ENCODE measurements at places on chromosomes 16 and 17.

- no peak for DNase-seq
Measured at GRCh38 chr17:62882878-62883277, 74.8 kb upstream of the MARCHF10 start.

DNA sequence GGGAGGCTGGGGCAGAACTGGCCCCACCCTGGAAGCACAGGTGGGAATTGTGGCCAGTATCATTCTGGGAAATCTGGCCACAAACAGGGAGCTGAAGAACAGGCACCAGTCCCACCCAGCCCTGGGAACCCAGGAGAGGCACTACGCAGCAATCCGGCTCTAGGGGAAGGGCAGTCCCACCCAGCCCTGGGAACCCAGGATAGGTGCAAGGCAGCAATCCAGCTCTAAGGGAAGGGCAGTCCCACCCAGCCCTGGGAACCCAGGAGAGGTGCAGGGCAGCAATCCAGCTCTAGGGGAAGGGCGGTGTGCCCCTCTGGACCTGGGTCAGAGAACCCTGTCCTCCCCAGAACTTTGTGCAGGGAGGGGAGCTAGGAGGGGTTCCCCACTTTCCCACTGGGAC, 7.1 kb downstream of the DRC3 start:
- no peak for DNase-seq

DNA sequence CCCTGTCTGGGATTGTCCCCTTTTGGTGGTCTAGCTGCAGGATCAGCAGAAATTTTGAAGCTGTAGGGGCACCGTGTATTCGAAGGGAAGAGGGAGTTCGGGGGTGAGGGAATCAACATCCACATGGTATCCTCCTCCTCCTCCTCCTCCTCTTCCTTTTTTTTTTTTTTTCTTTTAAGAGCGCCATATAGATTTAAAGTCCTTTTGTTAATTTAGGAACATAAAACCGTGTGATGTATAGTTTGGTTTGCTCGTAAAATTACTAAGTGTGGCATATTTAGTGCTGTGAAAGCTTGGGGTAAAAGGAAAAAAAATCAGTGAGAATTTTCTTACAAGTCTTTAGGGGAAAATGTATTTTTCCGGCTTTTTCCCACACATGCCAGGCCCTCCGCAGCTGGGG, 50.1 kb upstream of the GSE1 start:
- DNase-seq: no peak

- DNase-seq: peak; percentile 35
Measured at GRCh38 chr16:89334050-89334449, 116.5 kb downstream of the ZNF778 start.

DNA sequence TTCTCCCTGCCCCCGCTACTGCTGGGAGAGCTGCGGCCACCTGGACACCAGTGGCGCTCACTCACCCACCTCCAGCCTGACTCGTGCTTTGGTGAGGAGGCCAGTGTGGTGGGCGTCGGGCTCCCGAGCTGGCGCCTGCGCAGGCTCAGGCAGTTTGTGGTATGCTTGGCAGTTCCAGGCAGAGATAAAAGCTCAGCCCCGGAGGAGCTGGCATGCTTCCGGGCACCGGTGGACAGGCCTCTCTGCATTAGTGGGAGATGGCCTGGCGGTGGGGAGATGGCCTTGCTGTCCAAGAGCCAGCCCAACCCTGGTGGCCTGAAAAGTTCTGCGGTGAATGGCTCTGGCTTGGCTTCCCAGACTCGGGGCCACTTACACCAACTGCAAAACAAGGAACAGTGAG, 4.1 kb downstream of the ADGRG1 start:
- no peak for DNase-seq

DNA sequence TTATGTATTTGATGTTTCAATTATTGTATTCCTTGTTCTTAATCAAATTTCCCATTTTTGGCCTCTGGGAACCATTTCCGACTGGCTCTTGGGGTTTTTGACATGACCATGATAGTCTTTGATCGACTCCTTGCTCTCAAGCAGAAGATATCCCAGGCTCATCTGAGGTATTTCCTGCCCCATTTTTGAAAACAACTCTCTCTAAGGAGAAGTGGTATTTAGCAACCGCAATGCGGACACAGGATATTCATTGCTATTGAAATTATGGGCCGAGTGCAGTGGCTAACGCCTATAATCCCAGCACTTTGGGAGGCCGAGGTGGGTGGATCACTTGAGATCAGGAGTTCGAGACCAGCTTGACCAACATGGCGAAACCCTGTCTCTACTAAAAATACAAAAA, 5.5 kb downstream of the TANGO6 start:
- no peak for DNase-seq

DNA sequence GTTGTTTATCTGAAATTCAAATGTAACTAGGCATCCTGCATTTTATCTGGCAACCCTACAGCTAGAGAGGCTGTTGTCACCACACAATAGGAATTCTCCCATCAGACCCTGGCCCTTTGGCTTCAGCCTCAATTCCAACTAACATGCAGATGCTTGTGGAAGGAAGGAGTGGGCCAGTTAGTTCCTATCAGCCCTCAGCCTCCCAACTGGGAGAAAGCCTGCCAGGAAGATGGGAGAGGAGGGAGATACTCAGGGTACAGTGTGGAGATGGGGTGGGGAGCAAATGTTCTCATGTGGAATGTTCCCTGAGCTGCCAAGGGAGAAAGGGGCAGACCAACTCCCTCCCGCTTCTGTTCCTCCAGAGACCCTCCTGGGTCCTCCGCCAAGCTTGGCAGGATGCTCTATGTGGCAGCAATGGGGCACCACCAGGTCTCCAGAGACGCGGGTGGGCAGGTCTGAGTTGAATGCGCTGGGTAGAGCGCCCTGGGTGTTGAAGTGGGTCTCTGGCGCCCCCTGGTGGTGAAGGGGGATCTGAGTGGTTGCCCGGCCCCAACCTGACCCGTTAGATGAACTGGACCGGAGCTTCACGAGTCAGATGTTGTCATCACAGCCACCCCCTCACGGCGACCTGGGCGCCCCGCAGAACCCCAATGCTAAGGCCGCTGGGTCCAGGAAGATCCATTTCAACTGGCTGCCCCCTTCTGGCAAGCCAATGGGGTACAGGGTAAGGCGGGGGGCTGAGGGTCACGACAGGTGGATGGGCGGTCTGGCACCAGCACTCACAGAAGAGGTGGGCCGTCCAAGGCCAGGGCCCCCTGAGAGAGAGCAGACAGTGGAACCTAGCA, 15.2 kb downstream of the GALK1 start:
- DNase-seq: peak; percentile 88

- DNase-seq: no peak
Measured at GRCh38 chr17:37762666-37763065, 17.8 kb upstream of the HNF1B start.

GRCh38 chr17:42920106-42920900, 19.7 kb downstream of the G6PC1 start:
- DNase-seq: no peak

Measured in right forelimb (tissue), 1 donor.